ENCODE measurements at places on chromosomes 5 and 9.

GRCh38 chr9:81022177-81022576 is 667.2 kb downstream of the TLE1 start:
- no peak for DNase-seq

- no peak for DNase-seq
These were observed 95.8 kb downstream of the AOPEP start for GRCh38 chr9:94822273-94822672.

DNA sequence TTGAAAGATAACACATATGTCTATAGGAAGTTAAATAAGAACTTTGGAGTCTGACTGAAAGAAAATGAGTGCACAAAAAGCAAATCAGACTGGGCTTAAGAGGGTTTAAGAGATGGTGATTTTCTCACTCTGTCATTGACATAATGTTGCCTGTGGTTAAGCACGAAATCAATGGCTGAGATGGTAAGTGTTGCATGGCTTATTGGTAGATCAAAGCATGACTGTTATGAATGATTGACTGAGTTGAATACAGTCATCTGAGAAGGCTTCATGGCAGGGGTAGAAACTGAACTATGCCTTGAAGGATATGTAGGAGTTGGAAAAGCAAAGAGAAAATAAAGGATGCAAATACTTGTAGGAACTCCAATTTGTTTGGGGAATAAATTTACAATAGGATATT is 136.6 kb downstream of the PLPPR1 start:
- DNase-seq = no peak

DNA sequence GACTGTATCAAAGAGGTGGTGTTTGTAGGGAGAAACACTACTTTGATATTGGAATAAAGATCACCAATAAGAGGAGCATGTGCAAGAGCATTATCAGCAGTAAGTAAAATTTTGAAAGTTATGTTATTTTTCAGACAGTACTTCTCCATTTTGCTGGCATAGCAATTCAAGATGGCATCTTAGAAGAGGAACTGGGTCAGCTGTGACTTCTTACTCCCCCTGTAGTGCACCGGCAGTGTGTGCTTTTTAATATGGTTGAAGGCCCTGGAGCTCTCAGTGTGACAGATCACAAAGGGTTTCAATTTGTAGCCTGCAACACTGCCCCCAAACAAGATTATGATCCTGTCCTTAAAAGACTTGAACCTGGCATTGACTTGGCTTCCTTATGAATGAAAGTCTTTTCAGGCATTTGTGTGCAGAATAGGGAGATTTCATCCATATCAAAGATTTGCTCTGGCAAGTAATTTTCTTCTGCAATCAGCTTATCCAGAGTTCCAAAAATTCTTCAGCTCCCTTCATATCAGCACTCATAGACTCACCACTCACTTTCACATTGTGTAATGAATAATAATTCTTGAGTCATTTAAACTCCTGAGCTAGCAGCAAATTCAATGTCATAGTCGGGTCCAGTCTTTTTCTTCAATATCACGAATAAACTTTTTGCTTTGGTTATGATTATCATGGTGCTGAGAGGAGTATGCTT is 105.7 kb upstream of the MAMDC2 start:
- DNase-seq = no peak

DNA sequence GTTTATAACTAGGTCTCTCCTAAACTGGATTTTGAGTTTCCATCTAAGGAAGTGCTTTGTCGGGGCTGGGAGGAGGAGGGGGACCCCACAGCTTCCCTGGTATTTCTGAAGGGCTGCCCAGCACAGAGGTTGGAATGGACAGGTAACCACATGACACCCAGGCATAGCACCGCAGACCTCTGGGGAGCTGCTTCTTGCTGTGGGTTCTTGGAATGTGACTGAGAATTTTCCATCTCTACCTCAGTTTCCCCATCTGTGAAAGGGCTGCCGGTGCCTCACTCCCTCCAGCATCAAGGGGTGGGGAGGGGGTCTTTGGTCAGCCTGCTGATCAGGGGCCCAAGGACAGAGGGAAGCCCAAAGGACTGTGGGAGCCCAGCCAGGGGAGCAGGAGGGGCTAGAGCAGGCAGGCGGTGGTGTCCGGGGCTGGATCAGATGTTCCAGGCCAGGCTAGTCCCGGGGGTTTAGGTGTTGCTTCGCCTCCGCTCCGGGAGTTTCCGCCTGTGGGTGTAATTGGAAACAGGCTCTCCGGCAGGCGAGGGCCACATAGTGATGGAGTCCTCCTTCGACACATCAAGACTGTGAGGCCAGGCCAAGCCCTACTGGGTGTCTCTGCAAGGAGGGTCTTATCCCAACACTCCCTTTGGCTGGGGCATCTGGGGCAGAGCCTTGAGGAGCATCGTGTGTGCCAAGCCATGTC is 3.3 kb downstream of the OLFML2A start:
- DNase-seq = no peak

Data from hypothalamus (tissue), 51 donors.